ENCODE measurements at places on chromosomes 4 and X. TPM values are rescaled to one million over a fixed set of nuclear protein-coding genes. Genes with fewer than 3 reads are reported as not detected.

SMIM10L2A gene
- total RNA-seq: not detected

DNA sequence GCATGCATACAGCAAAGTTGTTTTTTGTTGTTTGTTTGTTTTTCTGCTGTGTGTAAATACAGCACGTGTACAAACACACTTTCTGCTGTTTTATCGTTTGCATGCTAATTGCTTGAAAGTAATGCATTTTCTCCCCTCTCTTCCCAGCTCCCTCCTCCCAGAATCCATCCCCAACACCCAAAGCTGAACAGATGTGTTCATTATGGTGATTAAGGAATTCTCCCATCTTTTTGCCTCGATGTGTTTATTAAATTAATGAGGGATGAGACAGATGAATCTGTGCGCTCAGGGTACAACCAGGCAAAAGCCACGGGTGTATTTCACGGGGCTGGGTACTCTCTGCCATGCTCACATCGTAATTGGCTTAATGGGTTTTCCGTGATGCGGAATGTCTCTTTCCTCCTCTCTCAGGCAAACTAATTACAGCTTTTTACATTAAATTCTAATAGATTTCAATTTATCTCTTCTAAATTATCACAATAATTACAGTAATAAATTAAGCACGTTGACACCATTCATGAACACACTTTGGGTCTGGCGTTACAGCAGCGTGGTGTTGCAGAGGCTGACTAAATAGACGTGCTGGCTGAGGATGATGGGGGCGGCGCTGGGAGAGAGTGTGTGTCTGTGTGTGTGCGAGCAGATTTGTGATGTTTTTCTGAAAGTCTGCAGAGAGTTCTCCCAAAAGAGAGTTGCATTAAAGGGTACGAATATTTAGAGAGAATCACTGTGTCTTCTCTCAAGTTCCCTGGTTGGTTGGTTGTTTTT lies 117.7 kb downstream of the CRLF2 start:
- H3K27ac ChIP-seq: no peak overlapping the region
- no peak for DNase-seq
- no peaks in the 10 kb centered on the region for H3K4me1 ChIP-seq
- H3K4me3 ChIP-seq: no peak overlapping the region

DNA sequence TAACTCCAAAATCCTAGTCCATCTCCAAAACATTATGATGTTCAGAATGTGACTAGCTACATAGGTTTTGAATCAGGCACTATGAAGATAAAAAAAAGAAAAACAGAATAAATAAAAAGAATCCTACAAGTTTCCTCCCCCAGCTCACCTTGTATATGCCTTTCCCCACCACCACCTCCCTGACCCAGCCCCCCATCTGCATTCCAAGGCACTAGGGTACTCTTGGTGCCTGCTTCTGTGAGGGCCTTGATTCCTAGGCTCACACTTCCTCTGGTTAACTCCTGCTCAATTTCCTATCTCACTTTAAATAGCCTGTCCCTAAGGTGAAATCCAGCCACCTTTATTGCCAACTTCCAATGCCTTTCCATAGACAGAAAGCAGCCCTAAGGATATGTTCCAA lies 178.7 kb upstream of the ATOH1 start:
- H3K27me3 ChIP-seq: no peaks in the 10 kb centered on the region
- H3K27ac ChIP-seq: no peak overlapping the region
- H3K4me1 ChIP-seq: no peaks in the 10 kb centered on the region

- H3K36me3 ChIP-seq: no peaks in the 10 kb centered on the region
- peaks cover 14% of the 10 kb centered on the region for H3K4me1 ChIP-seq
- no peaks in the 10 kb centered on the region for H3K27me3 ChIP-seq
- no peak overlapping the region for H3K4me3 ChIP-seq
- DNase-seq: no peak
- no peak overlapping the region for H3K27ac ChIP-seq
Measured at GRCh38 chr4:166432125-166432524, 559.1 kb downstream of the TLL1 start.

DNA sequence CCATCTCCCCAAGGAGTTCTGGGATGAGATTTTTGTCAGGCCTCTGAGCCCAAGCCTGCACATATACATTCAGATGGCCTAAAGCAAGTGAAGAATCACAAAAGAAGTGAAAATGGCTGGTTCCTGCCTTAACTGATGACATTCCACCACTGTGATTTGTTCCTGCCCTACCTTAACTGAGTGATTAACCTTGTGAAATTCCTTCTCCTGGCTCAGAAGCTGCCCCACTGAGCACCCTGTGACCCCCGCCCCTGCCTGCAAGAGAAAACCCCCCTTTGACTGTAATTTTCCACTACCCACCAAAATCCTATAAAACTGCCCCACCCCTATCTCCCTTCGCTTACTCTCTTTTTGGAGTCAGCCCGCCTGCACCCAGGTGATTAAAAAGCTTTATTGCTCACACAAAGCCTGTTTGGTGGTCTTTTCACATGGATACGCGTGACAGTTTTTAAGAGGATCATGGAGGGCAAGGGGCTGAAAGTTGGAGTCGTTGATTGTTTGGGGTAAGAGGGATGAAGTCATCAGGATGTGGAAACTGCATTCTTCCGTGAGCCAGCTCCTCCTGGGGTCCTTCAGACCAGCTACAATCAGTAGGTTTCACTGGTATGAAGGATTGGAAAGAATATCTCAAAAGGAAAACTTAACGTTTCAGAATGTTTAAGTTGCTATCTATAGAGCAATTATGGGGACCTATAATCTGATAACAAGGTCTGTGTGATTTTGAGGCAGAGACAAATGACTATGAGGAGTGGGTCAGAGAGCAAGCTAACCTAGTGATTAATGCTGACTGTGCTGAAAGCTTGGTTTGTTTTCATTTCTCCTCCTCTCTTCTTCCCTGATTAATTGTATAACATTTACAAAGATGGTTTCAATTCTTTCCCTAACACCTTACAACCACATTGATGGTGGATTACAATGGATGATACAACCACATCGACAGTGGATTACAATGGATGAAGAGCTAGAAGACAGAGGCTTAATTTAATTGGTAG lies 28.6 kb upstream of the MAGEA11 start:
- H3K4me3 ChIP-seq: no peak overlapping the region
- H3K27ac ChIP-seq: peak overlapping the region; percentile 70
- no peaks in the 10 kb centered on the region for H3K36me3 ChIP-seq
- no peaks in the 10 kb centered on the region for H3K27me3 ChIP-seq
- H3K4me1 ChIP-seq: peaks cover 13% of the 10 kb centered on the region
- DNase-seq: peak; percentile 38

- H3K36me3 ChIP-seq: no peaks in the 10 kb centered on the region
- H3K27me3 ChIP-seq: no peaks in the 10 kb centered on the region
- no peak overlapping the region for H3K27ac ChIP-seq
- no peak for DNase-seq
- peaks cover 6% of the 10 kb centered on the region for H3K4me1 ChIP-seq
Measured at GRCh38 chr4:79042079-79042674, 102.9 kb upstream of the PAQR3 start.

Data from SJSA1 (cell line).